Stimulated activated CD4-positive, alpha-beta T cell treated with anti-CD3 and anti-CD28 coated beads, Interleukin-12 subunit alpha, Interleukin-12 subunit beta, amount 100 ng/mL, for 48 hours (primary cell): ENCODE measurements at places on chromosomes 3 and 15.

- no peak for DNase-seq
Measured at GRCh38 chr3:38577371-38578080, 72.0 kb downstream of the SCN5A start.

GRCh38 chr3:186095561-186096081 is 13.3 kb downstream of the ETV5 start:
- DNase-seq, result no peak

- no peak for DNase-seq
Measured at GRCh38 chr3:127005864-127006500, 23.1 kb downstream of the PLXNA1 start.

DNA sequence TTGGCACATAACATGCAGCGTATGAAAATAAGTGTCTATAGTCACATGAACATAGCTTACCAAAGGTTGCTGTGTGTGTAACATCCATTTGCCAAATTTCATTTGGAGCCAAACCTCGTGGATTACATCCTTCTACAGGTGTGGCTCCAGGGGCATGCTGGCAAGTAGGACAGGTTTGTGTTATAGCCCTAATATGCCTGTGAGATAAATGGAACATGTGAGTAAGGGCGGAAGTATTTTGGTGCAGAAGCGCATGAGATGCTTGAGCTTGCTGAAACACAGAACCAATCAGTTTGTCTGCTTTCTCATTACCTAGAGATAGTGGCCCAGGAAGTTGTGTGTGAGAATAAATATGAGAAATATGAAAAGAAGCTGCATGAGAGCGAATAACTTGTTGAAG is 21.8 kb upstream of the XCR1 start:
- DNase-seq, result no peak
